ENCODE measurements at places on chromosomes 16 and 17.

DNA sequence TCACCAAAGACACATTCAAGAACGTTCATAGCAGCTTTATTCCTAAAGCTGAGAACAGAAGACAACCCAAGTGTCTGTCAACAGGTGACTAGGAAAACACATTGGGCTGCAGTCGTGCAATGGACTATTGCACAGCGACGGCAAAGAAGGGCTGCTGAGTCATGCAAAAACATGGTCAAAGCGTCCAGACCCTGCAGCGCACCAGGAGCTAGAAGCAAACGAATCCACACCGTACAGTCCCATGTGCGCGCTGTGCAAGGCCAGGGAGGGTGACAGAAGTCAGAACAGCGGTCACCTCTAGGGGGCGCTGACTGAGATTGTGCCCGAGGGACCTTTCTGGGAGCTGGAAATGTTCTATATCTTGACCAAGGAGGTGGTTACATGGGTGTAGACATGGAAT lies 266.4 kb downstream of the MAF start:
- peak; percentile 46 for DNase-seq

- peak; percentile 55 for DNase-seq
Measured at GRCh38 chr17:45052052-45052772, 780 bp upstream of the DCAKD start.

DNA sequence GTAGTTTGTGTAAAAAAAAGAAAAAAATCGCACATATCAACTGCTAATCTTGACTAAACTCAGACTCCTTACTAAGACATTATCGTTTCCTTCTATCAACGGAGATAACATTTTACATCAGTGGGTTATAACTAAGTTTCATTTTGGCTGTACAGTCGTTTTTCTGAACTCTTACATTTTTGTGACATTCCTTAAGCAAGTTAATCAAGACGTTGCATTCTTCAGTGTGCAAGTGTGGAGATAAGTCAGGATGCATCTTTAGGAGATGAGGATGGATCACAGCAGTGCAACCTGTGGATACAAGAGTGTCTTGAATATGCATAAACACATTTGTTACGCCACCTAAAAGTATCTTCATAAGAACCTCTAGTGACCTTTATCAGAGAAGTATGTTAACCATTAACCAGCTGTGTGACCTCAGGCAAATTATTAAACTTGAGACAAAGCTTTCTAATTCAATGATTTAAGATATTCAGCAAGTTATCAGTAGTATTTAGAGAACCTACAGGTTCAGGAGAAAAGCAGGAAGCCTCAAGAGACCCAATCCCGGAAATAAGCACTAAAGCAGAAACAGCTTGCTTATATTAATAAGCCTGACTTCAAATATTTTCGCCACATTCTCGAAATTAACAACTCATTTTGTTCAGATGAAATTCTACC lies 9.4 kb downstream of the CMC2 start:
- DNase-seq = no peak

DNA sequence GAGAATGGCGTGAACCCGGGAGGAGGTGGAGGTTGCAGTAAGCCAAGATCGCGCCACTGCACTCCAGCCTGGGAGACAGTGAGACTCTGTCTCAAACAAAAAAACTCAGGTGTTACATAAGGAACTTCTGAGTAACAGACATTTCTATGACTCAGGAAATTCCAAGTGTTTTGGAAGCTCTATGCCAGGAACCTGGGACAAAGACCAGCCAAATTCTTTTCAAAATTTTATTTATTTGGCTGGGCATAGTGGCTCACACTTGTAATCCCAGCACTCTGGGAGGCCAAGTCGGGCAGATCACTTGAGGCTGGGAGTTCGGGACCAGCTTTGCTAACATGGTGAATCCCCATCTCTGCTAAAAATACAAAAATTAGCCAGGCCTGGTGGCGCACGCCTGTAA lies 5.2 kb upstream of the SH2B1 start:
- DNase-seq = no peak

DNA sequence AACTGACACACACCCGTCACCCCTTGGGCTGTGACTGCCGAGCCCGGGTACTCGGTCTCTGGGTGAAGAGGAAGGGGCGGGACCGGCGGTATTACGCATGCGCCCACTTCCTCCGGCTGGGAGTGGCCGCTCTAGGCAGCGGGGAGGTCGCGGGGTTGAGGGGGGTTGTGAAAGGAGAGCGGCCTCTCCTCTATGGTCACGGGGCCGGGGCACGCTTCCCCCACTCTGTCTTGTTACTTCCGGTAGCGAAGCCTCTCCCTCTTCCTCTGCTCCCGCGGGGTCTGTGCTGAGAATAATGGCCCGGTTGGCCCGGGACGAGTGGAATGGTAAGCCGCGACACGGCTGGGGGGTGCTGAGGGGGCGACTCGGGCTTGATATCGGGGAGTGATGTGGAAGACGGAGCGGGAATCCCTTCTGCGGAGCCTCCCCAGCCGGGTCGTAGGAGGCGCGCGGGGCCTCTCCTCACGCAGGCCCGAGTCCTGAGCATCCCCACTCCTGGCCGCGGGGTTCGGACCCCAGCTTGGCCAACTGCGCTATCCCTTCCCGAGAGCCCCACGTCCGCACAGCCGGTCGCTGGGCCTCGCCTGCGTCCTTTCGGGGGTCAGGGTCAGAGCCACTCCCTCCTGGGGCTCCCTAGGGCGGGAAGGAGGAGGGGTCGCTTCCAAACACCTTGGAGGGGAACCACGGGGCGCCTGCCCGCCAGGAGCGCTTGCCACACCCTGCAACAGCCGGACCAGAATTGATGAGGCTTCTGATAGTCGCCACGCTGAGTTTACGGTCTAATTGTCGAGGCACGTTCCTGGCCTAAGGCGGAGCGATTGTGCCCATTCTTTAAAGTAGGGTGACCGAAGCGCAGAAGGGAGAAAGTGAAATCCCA lies at the start of gene BFAR:
BFAR (plus strand) TSS at position 259 of the 877 bp plus-strand sequence. CDS start 11,396 bp downstream, outside the sequence.
- DNase-seq = peak; percentile 99

- DNase-seq = no peak
Measured at GRCh38 chr17:48504953-48505352, 25.9 kb downstream of the HOXB1 start.

GRCh38 chr17:64281962-64282752 lies 19.1 kb upstream of the TEX2 start:
- peak; percentile 46 for DNase-seq

- no peak for DNase-seq
Measured at GRCh38 chr16:65657556-65657955, 535.7 kb upstream of the CDH11 start.

GRCh38 chr16:1794908-1795666 lies 1.6 kb upstream of the IGFALS start:
- no peak for DNase-seq

- peak; percentile 14 for DNase-seq
Measured at GRCh38 chr17:37490638-37491614, 1.2 kb downstream of the DUSP14 start.

GRCh38 chr17:30821871-30822723 lies 2.4 kb downstream of the CRLF3 start:
- no peak for DNase-seq

DNA sequence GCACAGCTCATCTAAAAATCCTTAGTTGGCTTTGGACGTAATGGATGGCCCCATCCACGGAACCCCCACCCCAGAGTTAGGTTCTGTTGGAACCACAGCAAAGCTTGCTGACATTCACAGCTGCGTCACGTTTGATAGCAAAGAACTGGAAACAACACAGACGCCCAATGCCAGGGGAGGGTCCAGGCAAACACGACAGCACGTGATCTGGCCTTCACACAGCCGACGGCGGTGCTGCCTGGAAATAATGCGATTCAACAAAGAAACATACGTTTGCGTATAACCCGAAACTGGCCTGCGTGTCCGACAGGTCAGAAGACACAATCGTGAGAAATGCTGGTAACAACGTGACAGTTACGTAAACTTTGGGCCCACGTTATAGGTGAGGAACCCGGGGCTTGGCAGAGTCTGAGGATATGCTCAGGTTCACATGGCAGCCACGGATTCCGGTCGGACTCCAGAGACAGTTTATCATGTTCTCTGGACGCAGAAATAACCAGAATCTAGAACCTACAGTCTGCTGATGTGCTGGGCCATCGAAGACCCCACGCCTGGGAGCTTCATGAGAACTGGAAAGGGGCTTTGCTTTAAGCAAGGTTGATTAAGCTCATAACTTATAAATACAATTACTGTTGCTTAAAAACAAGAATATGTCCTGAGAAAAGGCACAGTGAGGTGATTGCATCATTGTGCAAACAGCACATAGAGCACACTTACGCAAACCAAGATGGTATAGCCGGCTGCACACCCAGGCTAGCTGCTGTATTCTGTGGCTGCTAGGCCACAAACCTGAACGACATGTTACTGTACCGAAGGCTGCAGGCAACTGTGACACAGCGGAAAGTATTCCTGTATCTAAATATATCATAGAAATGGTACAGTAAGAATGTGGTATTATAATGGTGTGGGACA lies 70.4 kb downstream of the RPH3AL start:
- no peak for DNase-seq

DNA sequence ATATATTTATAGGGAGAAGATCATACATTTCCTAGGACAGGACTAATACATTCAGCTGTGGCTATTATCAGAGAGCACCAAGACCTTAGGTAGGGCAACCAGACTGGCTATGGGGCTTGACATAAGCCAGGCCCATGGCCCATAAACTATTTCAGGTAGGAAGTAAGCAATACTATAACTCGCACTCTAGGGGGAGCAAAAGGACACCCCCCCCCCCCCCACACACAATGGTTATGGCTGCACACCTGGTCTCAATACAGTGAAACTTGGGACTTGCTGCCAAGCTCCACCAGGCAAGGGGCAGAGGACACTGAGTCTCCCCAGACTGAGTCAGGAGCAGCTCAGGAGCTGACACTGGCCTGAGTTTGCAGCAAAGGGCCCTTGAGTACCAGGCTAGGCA lies 348.9 kb upstream of the ASIC2 start:
- no peak for DNase-seq

DNA sequence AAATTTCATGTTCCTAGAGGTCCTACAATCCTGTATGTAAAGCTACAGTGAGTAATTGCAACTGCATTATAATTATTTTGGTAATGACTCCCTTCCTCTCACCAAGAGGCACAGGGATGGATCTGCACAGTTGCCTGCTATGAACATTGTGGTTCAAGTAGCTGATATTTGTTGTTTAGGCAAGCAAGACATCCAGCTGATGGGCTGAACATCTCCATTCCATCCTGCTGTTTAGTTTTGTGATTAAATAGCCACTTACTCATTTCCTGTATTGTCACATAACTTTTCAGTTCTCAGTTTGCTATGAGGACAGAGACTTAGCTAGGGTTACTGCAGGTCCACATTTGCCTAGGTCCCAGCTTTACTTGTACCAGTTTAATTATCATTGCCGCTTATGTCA lies 181.2 kb upstream of the TBX2 start:
- no peak for DNase-seq

DNA sequence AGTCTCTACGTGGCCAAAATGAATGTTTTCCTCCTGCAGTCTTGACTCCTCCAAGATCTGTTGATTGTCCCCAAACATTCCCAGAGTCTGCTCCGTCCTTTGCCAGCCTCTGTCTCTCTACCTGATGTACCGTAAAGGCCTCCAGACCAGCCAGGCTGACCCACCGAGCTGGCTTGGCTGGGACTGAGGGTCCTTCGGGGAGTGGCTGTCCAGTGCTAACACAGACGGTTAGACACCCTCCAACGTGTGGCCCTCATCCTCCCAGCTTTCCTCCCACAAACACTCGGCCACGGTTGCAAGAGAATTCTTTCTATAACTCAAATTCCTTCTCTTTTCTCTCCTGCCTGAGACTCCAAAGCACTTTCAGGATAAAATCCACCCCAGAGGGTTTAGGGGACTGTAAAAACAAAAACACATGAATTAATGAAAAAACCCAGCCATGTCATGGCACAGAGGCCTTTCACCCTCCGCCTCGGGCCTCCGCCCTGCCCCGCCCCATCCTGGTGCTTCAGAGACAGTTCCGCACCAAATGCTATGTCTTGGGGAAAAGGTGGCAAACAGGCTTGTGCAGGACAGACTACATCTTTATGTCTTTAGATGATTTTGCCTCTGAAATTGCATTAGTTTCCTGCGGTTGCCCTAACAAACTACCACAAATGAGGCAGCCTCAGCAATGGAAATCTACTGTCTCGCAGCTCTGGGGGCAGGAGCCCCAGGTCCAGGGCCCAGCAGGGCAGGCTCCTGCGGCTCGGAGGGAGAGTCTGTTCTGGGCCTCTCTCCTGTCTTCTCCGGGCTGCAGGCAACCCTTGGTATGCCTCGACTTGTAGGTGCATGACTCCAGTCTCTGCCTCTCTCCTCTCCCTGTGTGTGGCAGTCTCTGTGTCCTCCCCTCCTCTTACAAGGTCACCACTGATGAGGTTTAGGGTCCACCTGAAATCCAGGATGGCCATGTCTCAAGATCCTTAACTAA lies 72.5 kb upstream of the CBX4 start:
- DNase-seq = no peak

DNA sequence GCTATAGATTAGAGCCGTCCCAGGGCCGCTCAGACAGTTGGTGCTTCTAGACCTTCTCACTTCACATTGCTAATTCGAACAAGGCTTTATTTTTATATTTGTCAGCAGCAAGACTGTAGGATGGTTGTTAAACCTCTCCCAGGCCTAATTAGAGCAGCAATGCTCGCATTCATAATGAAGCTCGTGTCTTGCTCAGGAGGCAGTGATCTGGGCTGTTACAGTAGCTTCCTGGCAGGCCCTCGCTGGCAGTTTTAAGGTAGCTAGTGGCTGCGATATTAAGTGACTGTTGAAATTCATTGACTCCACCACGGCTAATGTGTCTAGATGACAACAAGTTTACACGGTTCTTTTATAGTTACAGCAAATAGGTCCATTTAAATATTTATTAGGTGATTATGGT lies 23.2 kb upstream of the ANKFN1 start:
- no peak for DNase-seq

GRCh38 chr17:46191322-46192188 lies 1.7 kb downstream of the KANSL1 start:
- DNase-seq = no peak

DNA sequence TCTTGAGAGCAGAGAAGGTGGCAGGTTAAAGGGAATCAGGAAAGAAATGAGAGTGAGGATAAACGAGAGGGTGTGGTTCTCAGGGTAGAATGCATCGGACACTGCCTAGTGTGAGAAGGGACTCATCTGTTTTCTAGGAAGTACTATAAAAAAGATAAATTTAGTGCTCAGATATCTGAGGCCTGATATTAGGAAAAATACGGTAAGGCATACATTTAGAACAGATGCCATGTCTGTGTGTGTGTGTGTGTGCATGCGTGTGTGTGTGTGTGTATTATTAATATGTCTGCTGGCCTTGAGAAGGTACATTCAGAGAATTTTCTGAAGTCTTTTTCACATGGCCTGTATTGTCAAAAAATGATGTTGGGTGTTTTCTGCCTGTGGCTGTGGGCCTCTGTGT lies 414.8 kb downstream of the MAF start:
- no peak for DNase-seq

DNA sequence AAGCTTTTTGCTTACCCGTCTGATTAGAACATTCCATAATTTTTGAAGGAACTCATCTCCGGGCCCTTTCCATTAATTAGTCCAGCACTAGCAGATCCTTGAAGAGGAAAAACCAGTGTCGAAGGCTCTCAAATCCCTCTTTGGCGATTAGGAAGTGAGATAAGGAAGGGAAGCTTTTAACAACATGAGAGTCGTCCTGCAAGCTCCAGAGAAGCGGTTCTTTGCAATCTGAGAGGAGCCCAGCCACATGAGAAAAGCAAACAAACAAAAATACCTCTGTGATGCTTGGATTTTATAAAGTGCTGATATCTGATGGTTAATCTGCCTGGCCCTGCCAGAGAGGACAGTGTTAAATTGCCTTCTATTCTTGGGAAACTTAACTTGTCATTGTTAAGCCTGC lies 339.8 kb upstream of the SALL1 start:
- no peak for DNase-seq

- DNase-seq = peak; percentile 76
Measured at GRCh38 chr17:82414548-82415281, 3.4 kb upstream of the HEXD start.
